ENCODE measurements at places on chromosomes 2 and 18.

DNA sequence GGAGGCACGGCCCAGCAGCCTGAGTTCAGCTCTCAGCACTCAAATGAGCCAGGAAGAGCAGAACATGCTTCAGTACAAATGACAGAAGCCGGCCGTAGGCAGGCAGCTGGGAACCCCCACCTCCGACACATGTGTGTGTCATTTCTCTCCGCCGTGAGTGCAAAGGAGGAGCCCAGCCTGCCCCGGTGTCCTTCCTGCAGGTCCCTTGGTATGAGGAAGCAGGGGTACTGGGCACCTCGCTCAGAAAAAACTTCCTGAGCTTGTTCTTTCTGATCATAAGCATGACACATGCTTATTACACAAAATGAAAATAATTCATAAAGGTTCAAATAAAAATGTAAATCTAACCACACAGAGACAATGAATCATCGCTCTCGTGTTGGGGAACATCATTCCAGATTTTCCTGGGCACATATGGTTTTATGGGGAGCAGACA is 35.3 kb downstream of the KCNF1 start:
- no peak for DNase-seq

DNA sequence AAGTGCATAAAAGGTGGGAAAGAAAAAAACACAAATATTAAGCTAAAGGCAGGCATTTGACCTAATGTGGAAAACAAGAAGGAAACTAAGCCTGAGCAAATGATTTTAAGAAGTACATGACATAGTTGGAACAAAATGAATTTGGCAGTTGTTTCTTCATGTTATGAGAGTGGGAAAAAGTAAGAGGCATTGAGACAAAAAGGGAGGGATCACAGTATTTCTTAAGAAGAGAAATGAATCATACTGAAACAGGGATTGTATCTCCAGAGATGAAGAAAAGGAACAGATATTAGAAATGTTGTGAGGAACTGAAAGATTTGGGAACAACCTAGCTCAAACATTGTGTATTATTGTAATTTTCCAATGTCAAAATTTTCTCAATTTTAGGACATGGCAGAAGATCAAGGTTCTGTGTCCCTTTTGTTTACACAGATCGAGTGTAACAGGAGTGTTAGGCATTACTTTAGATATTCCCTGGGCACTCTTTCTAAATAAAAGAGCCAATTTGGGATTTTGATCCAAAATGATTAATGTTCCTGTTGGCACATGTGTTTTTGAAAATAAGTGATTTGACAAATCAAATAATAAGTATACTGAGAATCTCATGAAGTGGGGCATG is 98.6 kb downstream of the CALCRL start:
- no peak for DNase-seq

GRCh38 chr2:96105994-96106715 is 10.2 kb downstream of the ADRA2B start:
- DNase-seq: peak; percentile 0

GRCh38 chr18:6830916-6831315 is 101.4 kb downstream of the ARHGAP28 start:
- DNase-seq: no peak

DNA sequence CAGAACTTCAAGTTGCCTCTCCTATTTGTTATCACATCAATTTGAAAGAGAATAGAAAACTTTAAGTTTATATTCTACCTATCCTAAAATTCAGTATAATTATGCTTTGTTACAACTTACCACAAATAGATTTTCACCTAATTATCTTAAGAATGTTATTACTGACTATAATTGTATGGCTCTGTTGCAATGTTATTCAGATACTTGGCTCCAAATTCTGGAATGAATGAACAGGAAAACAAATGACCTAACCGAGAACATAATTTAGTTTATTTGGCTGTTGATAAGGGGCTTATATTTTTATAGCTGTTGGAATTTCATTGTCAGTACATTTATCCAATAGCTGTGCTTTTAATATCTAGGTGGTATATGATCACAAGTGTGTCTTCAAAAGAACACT is 173.2 kb upstream of the GULP1 start:
- DNase-seq: no peak

GRCh38 chr2:47076586-47077441 is 78.3 kb downstream of the STPG4 start:
- peak; percentile 50 for DNase-seq

Data from suppressor macrophage (primary cell).